A549 treated with GW870086 at 1 μM for 4 hours (cell line): ENCODE measurements at places on chromosomes 4 and X. TPM values are rescaled to one million over a fixed set of nuclear protein-coding genes. Genes with fewer than 3 reads are reported as not detected.

The TLR6 gene
- 1.8 to 3.3 TPM (median 2.7 TPM) in 5 replicates for total RNA-seq

The FSTL5 gene
- 0.03 to 0.06 TPM in 2 of 5 replicates, not detected in the others for total RNA-seq

The HERC6 gene
- total RNA-seq = 2.9 to 4.2 TPM (median 3.1 TPM) in 5 replicates

The GPR119 gene
- not detected in 5 replicates for total RNA-seq

The GRPR gene
- 0.15 TPM in 1 of 5 replicates, not detected in the others for total RNA-seq

The GJB1 gene
- 0.12 to 0.13 TPM in 2 of 5 replicates, not detected in the others for total RNA-seq

The RS1 gene
- not detected in 5 replicates for total RNA-seq

The CMC4 gene
- 12.8 to 18.2 TPM (median 16.7 TPM) in 5 replicates for total RNA-seq

The NUDT6 gene
- 6.5 to 7.8 TPM (median 7.3 TPM) in 5 replicates for total RNA-seq

The GLUD2 gene
- total RNA-seq = 1.8 to 2.6 TPM (median 2.5 TPM) in 5 replicates

The CSTF2 gene
- total RNA-seq = 30.1 to 36.2 TPM (median 33.1 TPM) in 5 replicates

The KIAA1210 gene
- not detected in 5 replicates for total RNA-seq

The SPOCK3 gene
- 0.29 to 0.71 TPM (median 0.33 TPM) in 5 replicates for total RNA-seq

The PNMA6F gene
- not detected in 5 replicates for total RNA-seq

The FHDC1 gene
- total RNA-seq = 0.64 to 0.71 TPM (median 0.69 TPM) in 5 replicates

The HTRA3 gene
- 14.5 to 20.7 TPM (median 19.6 TPM) in 5 replicates for total RNA-seq

The FAM9C gene
- 0.13 TPM in 1 of 5 replicates, not detected in the others for total RNA-seq

The AKAP4 gene
- total RNA-seq = not detected in 5 replicates

The SRPK3 gene
- not detected in 5 replicates for total RNA-seq

The GRPEL1 gene
- 60.5 to 76.5 TPM (median 65.3 TPM) in 5 replicates for total RNA-seq

The UTP14A gene
- 43.0 to 50.0 TPM (median 44.2 TPM) in 5 replicates for total RNA-seq

The CWH43 gene
- total RNA-seq = not detected in 5 replicates

The ZC4H2 gene
- 1.9 to 2.2 TPM (median 2.0 TPM) in 5 replicates for total RNA-seq

The P2RY4 gene
- 0.13 TPM in 1 of 5 replicates, not detected in the others for total RNA-seq

The VSIG4 gene
- not detected in 5 replicates for total RNA-seq

The SASH3 gene
- not detected in 5 replicates for total RNA-seq

The ARR3 gene
- total RNA-seq = not detected in 5 replicates

The PABPC4L gene
- 0.03 to 0.10 TPM (median 0.06 TPM) in 4 of 5 replicates, not detected in the other for total RNA-seq
